Activated CD4-positive, CD25-positive, alpha-beta regulatory T cell (primary cell): ENCODE measurements at places on chromosomes 6 and 20.

DNA sequence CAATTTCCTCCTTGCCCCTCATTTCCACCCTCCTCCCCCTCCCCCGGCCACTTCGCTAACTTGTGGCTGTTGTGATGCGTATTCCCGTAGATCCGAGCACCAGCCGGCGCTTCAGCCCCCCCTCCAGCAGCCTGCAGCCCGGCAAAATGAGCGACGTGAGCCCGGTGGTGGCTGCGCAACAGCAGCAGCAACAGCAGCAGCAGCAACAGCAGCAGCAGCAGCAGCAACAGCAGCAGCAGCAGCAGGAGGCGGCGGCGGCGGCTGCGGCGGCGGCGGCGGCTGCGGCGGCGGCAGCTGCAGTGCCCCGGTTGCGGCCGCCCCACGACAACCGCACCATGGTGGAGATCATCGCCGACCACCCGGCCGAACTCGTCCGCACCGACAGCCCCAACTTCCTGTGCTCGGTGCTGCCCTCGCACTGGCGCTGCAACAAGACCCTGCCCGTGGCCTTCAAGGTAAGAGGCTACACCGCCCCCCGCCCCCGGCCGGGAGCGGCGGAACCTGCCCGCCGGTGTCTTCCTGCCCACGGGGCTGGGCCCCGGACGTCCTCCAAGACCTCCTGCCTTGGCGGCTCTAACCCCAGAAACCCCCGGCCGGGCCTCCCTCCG lies 44.9 kb upstream of the SUPT3H start:
- peak; percentile 16 for DNase-seq

DNA sequence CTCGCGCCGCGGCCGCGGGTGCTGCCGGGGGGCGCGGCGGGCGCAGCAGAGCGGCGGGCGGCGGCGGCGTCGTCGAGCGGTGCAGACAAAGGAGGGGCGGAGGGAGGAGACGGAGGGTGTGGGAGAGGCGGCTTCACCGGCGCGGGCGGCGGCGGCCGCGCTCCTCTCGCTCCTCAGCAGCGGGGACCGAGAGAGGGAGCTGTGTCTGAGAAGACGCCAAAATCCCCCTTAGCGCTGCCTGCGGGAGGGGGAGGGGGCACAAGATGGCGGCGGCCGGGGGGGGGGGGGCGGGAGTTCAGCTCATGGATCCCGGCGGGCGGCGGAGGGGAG lies 296 bp downstream of the ADNP start:
- DNase-seq: peak; percentile 68

DNA sequence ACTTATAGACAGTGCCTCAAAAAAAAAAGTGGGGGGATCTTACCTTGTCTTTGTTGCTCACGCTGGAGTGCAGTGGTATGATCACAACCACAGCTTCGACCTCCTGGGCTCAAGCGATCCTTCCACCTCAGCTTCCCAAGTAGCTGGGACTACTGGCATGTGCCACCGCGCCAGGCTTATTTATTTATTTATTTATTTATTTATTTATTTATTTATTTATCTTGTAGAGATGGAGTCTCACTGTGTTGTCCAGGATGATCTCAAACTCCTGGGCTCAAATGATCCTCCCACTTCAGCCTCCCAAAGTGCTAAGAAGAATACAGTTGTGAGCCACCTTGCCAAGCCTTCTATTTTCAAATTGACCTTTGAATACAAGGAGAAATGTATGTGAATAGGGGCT lies 553.0 kb upstream of the BTBD3 start:
- DNase-seq: no peak

GRCh38 chr6:166728884-166729530 lies 102.0 kb upstream of the RPS6KA2 start:
- no peak for DNase-seq

DNA sequence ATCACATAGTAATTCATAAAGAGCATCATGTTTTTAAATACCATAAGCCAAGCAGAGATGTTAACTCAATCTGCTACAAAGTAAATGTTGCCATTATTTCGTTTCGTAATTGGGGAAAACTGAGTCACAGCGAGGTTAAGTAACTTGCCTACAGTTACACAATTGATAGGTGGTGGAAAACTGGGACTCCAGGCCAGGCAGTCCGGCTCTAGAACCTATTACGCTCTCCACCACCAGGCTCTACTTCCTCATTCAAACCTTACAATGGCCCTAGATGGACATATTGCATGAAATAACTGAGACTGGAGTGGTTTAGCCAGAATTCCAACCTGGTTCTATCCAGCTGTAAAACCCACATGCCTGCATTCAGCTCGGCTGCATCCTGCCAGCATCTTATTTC lies 58.2 kb downstream of the LINC00237 start:
- no peak for DNase-seq

GRCh38 chr6:89471287-89471867 lies 38.4 kb downstream of the ANKRD6 start:
- no peak for DNase-seq

- peak; percentile 21 for DNase-seq
Observed at GRCh38 chr6:27502508-27503435, 29.9 kb upstream of the ZNF184 start.

DNA sequence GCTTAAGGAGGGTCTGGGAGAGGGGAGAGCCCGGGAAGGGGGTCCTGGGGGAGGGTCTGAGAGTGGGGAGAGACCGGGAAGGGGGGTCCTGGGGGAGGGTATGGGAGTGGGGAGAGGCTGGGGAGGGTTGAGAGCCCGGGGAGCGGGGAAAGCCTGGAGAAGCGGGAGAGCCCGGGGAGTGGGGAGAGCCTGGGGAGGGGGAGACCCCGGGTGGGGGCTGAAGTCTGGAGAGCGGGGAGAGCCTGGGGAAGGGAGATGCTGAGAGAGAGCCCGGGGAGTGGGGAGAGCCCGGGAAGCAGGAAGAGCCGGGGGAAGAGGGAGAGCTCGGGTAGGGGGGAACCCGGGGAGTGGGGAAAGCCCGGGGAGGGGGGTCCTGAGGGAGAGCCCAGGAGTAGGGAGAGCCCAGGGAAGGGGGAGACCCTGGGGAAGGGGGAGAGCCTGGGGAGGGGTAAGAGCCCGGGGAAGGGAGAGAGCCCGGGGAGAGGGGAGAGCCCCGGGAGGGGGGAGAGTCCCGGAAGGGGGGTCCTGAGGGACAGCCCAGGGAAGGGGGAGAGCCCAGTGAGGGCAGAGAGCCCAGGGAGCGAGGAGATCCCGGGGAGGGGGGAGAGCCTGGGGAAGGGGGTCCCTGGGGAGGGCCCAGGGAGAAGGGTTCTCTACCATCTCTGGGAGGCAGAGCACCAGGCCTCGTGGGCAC lies 148.5 kb downstream of the SYNDIG1 start:
- DNase-seq: no peak

DNA sequence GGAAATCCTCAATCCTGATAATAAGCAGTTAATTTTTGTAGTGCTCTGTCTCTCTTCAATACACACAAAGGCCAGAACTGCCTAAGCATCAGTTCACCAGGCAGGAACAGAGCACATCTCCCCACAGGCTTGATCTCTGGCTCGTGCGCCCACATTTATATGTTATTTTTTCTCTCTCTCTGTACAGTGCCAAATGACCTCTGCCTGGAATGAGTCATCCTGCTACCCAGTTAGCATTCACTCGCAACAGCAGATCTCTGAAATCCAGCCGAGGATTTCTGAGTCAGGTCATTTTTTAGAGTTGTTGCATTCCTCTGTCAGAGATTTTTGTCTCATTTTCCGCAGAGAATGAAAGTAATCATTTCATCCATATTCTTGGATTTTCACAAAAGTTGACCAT lies 107.1 kb downstream of the COL12A1 start:
- no peak for DNase-seq

- no peak for DNase-seq
Observed at GRCh38 chr20:21381619-21382018, 15.7 kb downstream of the NKX2-4 start.
